ENCODE measurements at places on chromosomes 13 and 19.

- no peak for DNase-seq
Observed at GRCh38 chr13:98648686-98649085, 71.8 kb upstream of the STK24 start.

DNA sequence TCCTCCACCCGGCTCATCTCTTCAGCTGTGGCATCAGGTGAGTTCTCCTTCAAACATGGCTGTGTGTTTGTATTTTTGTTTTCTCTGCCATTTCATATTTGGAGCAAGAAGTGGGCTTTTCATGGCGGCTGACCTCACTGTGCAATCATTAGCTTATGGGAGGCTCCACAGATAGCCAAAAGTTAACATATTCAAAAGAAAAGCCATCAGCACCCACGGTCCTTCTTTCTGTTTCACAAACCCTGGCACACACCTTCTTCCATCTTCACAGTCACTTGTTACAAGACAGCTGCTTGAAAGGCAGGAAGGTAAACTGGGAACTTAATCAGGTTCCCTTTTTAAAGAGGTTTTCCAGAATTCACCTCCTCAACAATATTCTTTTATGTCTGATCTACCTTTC, 69.3 kb upstream of the ATP12A start:
- no peak for DNase-seq

GRCh38 chr19:55591555-55591954, 7.8 kb downstream of the FIZ1 start:
- no peak for DNase-seq

DNA sequence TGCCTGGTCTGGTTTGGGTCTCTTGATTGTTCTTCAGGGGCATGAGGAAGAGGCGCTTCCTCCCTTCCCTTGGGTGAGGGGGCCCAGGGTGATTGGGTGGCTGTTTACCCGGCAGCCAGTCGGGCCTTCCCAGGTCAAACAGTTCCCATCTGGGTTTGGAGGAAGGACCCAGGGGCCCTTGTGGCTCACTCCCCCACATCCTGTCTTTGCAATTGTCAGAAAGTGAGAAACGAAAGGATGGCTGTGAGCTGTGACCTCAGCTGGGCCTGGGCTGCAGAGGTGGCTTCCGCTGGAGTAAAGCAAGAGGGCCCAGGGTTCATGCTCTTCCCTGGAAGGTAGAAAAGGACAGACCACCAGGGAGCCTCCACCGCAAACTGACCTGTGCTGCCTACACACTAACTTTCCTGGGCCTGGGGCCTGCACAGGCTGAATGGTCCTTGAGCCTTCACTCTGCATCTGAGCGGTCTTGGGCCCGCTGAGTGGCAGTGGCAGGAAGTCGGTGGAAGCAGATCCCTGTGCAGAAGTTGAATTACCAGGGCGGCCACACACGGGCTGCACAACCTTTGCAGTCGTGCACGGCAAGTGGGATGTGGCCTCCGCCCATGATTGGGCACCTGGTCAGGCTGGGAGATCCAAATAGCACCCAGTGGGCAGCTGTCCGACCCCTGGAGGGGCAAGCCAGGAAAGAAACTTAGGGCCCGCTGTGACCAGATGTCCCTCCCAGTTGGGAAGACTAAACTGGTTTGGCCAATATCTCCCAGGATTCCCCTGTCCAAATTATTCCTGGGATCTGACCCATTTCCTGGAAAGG, 5.3 kb upstream of the CD79A start:
- DNase-seq: peak; percentile 38

DNA sequence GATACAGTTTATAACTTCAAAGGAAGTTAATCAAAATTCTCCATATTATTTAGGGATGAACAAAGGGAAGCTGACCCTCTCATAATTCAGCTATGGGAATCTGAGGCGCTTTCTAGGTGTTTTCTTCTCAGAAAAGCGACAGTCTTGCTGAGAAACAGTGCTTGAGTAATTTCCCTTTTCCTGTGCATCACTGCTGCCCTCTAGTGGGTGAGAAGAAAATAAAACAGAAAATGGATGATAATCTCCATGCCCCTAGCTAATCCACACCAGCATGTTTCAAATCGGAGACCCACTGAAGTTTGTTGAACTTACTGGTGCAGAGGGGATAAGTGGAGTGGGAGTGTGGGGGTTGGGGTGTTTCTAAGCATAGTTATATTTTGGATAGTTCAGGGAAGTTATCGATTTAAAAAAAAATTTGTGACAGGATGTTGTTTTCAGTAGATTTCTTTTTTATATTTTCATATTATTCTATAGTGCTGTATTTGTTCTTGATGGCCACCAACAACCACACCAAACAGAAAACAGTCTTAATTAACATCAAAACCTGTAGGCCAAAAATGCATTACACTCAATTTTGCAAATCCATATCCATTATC, 21.4 kb downstream of the LCP1 start:
- no peak for DNase-seq
